Non-pigmented ciliary epithelial cell (primary cell): ENCODE measurements at places on chromosomes 16 and 17.

DNA sequence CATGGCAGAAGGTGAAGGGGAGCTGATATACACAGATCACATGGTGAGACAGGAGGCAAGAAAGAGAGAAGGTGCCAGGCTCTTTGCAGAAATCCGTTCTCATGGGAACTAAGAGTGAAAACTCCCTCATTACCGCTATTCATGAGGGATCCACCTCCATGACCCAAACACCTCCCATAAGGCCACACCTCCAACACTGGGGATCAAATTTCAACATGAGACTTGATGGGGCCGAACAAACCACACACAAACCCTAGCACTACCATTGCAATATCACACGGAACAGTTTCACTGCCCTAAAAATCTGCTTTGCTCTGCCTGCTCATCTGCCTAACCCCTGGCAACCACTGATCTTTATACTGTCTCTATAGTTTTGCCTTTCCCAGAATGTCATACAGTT, 34.8 kb downstream of the C17orf67 start:
- DNase-seq, result no peak

DNA sequence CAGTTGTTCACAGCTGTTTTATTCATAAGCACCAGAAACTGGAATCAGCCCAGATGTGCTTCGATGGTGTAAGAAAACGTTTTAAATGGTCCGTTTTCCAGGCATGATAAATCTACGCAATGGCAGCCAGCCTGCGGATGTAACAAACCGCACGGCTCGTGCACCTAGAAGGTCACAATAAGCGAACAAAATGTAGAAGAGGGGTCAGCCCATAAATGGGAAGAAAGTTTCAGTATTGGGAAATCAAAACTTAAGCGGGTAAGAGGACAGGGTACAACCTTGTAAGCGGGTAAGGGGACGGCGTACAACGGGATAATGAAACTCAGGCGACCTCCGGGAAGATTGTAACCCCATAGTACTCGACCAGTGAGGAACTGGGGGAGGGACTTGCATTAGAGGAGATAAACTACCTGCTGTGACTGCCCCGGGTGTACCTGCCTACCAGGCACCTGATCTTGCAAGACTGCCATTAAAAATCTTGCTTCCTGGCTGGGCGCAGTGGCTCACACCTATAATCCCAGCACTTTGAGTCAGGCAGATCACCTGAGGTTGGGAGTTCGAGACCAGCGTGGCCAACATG, 66.6 kb downstream of the ANKRD11 start:
- DNase-seq, result no peak

GRCh38 chr17:49987290-49987585, 7.8 kb downstream of the DLX3 start:
- DNase-seq, result no peak

- DNase-seq, result no peak
Measured at GRCh38 chr16:79571065-79571902, 29.3 kb downstream of the MAF start.

DNA sequence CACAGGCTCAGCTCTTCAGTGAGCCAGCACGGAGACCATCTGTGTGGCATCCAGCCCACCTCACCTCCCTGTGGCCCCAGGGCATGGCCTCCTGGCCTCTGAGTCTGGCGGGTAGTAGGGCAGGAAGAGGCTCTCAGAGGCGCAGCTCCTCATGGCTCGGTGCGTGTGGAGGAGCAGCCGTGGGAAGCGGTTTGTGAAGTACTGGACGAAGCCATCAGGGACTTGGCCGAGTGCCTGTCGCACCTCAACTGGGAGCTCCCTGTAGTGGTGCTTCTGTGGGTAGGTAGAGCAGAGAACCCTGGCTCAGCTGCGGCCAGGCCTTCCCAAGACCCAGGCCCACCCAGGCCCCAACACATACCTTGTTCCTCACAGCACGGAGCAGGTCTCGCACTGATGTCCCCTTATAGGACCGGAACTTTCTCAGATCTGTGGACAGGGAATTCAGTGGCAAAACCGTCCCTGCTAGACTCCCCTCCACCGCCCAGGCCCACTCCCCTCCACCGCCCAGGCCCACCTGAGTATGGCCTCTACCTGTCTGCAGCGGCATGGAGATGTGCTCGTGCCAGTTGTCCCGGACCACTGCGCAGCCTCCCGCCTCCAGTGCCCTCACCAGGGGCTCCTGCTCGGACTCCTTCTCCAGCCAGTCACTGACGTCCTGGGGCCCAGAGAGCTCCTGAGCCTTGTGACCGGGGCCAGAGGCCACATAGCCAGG, 12.2 kb downstream of the PLK1 start:
- no peak for DNase-seq

GRCh38 chr17:41018541-41018940, 8.5 kb downstream of the KRTAP1-5 start:
- DNase-seq, result no peak

DNA sequence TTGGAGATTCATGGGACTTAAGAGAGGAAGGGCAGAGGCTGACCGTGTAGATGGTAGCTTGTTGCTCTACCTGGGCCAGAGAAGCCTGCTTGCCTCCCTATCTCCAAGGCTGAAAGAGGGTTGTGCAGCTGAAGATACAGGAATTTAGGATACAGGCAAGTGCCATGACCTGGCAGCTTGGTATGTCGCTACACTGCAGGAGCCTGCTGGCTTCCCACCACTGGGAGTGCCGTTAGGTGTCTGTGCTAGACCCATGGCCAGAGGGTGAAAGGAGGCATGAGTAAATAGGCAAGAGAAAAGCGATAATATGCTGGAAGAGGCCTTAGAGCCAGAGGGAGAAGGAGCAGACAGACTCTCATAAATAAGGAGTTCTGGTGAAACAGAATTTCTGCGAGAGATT, 10.6 kb downstream of the NAA60 start:
- DNase-seq, result no peak

- no peak for DNase-seq
Measured at GRCh38 chr16:89110641-89111040, 17.0 kb downstream of the ACSF3 start.

DNA sequence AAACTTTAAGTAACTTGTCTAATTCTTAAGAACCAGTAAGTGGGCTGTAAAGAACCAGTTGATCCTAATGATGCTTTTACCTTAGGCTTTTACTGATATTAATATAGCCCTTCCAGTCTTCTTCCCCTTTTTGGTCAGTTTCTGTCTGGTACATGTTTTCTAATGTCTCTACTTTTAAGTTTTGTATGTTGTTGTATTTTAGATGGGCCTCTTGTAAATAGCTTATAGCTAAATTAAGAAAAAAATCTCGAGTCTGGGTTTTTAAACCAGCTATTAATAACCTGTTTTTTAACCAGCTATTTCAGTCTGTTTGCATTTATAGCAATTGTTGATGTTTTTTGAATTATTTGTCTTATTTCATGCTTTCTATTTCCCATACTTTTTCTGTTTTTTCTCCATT, 79.0 kb downstream of the PITPNC1 start:
- DNase-seq, result no peak

DNA sequence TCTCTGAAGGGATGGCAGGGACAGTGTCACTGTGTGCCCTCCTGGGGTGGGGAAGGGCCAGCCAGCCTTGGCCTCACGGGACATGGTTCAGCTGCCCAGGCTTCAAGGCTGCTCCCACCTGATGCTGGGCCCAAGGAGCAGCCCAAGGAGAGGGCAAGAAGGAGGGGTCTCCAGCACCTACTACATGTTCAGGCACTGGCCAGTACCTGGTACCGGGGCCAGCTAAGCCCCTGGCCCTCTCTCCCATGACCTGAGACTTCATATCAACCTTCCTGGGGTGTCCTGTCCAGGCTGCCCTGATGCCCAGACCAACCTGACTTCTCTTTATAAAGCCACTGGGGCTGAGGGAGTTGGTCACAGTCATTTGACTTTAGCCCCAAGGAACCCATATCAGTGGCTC, 1.3 kb downstream of the USH1G start:
- DNase-seq, result no peak

GRCh38 chr16:1645914-1646525, 32.1 kb upstream of the JPT2 start:
- DNase-seq, result peak; percentile 14

- no peak for DNase-seq
Measured at GRCh38 chr16:65884018-65884417, 482.5 kb upstream of the CDH5 start.
